Activated CD4-positive, alpha-beta T cell treated with anti-CD3 and anti-CD28 coated beads, Interleukin-2, amount 10 ng/mL, durations not matched to agents 7 days and 5 days (primary cell): ENCODE measurements at places on chromosomes 16 and 17.

DNA sequence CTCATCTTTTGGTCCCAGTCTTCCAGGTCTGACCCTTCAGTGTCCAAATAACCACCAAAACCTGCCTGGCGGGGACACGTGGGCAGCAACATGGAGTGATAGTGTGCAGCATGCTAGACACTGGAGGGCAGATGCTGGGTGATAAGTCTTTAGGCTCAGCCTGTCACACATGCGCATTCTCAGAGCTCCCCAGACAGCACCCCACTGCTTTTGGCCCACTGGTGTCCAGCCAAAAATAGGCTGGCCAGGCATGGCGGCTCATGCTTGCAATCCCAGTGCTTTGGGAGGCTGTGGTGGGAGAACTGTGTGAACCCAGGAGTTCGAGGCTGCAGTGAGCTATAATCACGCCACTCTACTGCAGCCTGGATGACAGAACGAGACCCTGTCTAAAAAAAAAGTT lies 12.3 kb downstream of the GINS2 start:
- DNase-seq, result no peak

GRCh38 chr17:55386796-55387332 lies 34.8 kb downstream of the MMD start:
- DNase-seq, result no peak

GRCh38 chr17:61412860-61413660 lies 13.4 kb downstream of the TBX2 start:
- DNase-seq, result no peak

GRCh38 chr17:78992542-78993212 lies 13.0 kb upstream of the LGALS3BP start:
- no peak for DNase-seq

- DNase-seq, result no peak
Measured at GRCh38 chr17:34131386-34131785, 123.7 kb upstream of the CCL2 start.

DNA sequence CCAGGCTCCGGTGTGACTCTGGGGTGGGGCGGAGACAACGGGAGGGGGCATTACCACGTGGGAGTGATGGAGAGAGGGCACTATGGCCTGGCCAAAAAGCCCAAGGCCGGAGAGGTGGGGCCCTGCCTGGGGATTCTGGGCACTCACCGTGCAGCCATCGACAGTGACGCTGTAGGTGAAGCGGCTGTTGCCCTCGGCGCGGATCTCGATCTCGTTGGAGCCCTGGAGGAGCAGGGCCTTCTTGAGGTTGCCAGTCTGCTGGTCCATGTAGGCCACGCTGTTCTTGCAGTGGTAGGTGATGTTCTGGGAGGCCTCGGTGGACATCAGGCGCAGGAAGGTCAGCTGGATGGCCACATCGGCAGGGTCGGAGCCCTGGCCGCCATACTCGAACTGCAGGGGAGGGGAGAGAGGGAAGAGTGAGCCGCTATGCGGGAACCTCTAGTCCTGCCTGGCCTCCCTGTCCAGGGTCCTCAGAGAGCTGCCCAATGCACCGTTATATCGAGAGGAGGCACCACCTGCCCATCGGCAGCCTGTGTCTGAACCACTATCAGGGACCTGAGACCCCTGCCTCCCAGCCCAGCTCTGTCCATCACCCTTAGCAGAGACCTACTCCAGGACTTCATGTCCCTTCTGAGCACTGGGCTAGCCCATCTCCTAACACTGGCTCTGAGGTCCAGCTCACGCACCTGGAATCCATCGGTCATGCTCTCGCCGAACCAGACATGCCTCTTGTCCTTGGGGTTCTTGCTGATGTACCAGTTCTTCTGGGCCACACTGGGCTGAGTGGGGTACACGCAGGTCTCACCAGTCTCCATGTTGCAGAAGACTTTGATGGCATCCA lies 15.6 kb downstream of the COL1A1 start:
- DNase-seq, result no peak

DNA sequence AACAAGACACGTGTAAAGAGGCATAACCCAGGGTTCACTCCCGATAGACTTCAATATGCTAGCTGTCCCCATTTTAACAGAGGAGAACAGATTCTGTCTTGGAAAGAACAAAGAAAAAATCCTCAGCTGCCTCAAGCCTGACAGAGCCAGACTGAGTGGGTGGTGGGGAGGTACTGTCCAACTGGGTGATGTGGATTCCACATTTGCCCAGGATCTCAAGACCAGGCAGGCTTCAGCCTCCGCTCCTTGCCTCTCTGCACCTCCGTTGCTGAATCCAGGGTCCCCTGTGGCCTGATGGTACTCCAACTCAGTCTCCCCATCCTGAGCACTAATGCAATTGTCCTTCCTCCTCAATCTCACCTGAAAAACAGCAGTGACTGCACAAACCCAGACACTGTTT lies 163.8 kb downstream of the GSG1L start:
- no peak for DNase-seq

DNA sequence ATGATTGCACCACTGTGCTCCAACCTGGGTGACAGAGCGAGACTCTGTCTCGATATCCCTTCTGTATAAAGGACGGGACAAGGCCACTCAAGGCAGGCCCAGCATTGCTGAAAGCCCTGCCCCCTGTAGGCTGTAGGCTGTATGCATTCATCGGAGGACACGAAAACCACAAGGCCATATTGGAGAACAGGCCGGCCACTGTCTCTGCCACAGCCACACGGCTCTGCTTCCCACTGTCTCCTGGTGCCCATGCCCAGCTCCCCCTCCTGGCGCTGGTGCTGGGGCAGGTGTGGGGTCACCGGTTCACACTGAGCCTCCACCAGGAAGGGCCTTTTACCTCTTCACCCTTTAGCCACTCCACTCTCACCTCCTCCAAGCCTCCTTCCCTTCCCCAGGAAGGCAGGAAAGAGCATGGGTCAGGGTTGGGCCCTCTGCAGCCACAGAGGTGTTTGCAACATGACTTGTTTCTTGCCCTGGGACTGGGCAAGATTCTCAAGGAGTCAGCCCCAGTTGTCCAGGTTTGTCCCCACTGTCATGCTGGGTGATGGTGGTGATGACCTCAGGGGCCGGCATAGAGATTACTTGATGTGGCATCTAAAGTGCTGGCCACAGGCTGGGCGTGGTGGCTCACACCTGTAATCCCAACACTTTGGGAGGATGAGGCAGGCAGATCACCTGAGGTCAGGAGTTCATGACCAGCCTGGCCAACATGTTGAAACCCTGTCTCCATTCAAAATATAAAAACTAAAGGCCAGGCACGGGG lies 5.3 kb upstream of the NTN3 start:
- DNase-seq, result no peak

GRCh38 chr17:82650723-82651122 lies 2.5 kb upstream of the WDR45B start:
- DNase-seq, result no peak

DNA sequence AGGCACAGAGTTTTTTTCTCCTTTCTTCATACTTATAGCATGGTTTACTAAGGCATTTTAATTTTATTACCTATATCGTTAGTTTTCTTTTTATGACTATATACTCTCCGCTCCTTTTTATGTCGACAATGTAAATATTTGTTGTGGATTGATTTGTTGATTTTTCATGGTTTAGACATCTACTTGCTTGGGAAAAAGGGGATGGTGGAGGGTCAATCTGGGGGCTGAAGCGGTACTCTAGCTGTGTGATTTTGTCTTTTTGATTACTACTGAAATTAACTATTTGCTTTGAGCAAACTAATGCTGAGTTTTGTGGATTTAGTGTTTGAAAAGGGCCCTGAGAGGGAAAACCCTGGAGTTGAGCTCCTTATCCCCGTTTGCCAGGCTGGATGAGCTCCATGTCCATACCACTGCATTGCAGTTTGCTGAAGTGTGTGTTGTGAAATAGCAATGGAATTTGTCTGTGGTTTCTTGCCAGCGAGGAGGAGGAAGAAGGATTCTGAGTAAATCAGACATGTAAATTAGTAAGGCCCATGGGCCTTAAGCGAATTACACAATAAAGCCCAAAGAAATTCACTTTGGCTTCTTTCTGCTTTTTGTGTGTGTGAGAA lies 72.0 kb downstream of the FTO start:
- DNase-seq, result no peak

DNA sequence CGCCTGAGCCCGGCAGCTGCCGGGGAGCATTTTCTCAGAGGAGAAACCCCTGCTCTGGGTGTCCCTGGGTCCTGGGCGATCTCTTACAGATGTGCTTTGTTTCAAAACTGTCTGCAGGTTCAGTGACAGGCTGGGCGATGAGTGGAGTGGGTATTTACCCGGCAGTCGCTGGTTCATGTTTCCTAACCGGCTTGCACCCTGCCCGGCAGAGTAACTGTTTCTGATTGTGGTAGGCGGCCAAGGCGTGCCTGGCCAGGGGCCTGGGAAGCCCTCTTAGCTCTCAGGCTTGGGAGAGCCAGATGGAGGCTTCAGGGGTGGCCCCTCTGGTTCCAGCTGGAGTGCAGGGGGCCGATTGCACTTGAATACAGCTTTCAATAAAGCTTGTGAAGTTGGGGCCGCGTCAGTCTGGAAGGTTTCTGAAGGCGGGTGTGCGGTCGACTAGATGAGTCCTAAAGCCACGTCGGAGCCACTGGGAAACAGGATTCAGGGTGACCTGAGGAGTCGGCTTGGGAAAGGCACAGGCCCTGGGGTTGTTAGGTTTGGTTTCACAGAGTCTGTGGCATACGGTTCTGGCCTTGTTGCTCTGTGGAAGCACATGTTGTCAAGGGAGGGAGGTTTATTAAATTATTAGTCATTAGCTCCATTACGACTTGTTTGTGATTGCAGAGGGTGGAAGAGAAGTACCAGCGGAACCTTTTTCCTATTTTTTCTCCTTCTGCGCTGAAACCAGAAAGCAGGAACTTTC lies 1.4 kb downstream of the BAIAP2 start:
- no peak for DNase-seq

GRCh38 chr17:57294101-57294500 lies 37.8 kb downstream of the MSI2 start:
- no peak for DNase-seq

DNA sequence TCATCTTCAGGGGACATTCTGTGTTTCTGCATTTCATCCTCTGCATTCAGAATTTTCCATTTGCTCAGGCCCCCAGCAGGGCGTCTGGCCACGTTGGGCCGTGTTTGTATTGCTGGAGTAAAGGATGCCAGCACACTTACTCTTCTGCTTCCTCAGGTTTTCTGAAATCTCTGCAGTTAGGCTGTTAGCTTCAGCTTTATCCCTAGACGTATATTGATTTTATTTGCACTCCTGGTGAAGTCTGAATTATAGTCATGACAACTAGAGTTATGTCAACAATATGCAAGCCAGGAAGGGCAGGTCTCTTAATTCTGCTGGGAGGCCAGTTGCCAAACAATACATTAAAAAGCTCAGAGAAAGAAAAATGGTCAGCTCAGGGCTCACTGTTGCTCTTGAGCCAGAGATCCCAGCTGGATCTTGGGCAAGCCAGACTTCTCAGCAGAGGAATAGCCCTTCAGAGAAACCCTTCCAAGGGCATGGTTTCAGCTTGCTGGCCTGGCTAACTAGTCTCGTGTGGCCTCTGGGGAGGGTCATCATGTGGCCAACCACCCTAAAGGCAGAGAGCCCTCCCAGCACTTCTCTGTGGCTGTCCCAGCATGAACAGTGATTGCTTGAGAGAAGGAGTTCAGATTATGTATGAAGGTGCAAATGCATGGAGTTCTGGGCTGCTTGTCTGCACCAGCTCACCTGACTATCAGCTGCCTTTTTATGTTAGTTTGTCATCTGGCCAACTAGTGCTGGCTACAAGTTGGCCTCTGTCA lies 110.2 kb upstream of the CACNG5 start:
- DNase-seq, result no peak

DNA sequence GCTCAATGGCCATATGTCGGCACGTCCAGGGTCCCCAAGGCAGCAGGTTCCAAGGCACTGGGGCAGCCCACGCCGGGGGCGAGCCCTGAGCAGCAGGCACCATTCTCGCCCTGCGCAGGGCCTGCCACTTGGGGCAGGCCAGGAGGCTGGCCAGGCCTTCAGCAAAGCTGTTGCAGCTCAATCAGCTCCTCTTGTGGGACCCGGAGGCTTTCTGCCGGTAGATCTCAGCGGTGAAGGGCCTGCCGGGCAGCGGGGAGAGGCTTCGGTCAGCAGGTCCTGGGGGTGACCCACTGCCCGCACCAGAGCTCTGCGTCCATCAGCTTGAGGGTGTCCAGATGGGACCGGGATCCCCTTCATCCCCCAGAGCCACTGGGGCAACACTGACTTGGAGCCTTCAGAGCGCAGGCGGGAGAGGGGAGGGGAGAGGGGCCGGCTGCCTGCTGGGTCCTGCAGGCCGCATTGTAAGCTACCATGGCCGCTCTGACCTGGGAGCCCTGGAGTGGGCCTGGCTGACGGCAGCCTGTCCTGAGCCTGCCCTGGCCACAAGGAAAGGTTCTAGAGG lies 9.5 kb upstream of the RASD1 start:
- no peak for DNase-seq

- DNase-seq, result no peak
Measured at GRCh38 chr16:89688395-89688794, 1.9 kb downstream of the CDK10 start.

GRCh38 chr16:2860826-2861567 lies 3.0 kb upstream of the PRSS22 start:
- no peak for DNase-seq
